ENCODE measurements at places on chromosomes 7 and 10.
A peak's percentile ranks its signal among the peaks of the same experiment; 100 is the strongest.

- H3K36me3 ChIP-seq, result peaks cover 96% of the 10 kb centered on the region
- peaks cover 2% of the 10 kb centered on the region for H3K4me1 ChIP-seq
- H3K27ac ChIP-seq, result no peak overlapping the region
- H3K4me3 ChIP-seq, result no peak overlapping the region
These were observed 53.5 kb downstream of the SND1 start for GRCh38 chr7:127705461-127705959.

DNA sequence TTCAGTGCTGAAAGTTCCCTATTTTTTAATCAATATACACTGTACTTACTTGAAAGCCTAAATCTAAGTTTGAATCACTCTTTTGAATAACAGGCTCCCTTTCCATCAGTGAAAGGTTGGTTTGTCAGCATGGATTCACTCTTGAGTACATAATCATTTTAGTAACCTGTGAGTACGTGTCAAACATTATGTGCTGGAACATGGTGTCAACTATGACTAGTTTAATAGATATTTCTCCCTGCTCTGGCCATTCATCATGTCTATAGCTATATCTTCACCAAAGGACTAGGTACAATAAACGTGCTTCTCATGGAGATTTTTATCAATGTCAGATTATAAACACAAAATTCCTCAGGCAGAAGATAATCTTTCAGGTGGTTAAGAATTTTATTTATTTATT, 61.7 kb upstream of the MDFIC start:
- DNase-seq, result no peak
- no peak overlapping the region for H3K4me3 ChIP-seq
- H3K36me3 ChIP-seq, result no peaks in the 10 kb centered on the region
- no peaks in the 10 kb centered on the region for H3K27me3 ChIP-seq
- no peak overlapping the region for H3K27ac ChIP-seq

DNA sequence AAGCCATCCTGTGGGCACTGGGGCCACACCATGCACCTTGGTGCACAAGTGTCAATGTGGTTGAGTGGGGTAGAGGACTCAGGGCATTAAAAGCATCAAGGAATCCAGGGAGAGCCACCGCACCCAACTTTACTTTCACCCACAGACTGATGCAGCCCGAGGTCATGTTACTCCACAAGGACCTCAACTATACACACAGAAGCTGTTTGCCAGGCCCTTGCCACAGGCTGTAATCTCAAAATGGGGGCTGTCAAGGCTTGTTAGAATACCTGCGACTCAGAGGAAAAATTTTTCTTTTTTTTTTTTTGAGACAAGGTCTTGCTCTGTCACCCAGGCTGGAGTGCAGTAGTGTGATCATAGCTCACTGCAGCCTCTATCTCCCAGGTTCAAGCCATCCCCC, 26.5 kb upstream of the KCTD7 start:
- H3K27me3 ChIP-seq, result no peaks in the 10 kb centered on the region
- DNase-seq, result no peak
- no peak overlapping the region for H3K4me3 ChIP-seq
- no peaks in the 10 kb centered on the region for H3K4me1 ChIP-seq
- H3K36me3 ChIP-seq, result no peaks in the 10 kb centered on the region

GRCh38 chr7:85641331-85641730, 454.5 kb upstream of the SEMA3D start:
- no peak overlapping the region for H3K4me3 ChIP-seq
- no peak for DNase-seq
- no peaks in the 10 kb centered on the region for H3K4me1 ChIP-seq
- no peaks in the 10 kb centered on the region for H3K36me3 ChIP-seq
- H3K27ac ChIP-seq, result no peak overlapping the region

- peaks cover 13% of the 10 kb centered on the region for H3K4me1 ChIP-seq
- no peak overlapping the region for H3K4me3 ChIP-seq
- DNase-seq, result no peak
- no peaks in the 10 kb centered on the region for H3K36me3 ChIP-seq
- H3K27ac ChIP-seq, result peak overlapping the region; percentile 71
- H3K27me3 ChIP-seq, result no peaks in the 10 kb centered on the region
These were observed 624.5 kb downstream of the PARD3 start for GRCh38 chr10:34190580-34190979.

DNA sequence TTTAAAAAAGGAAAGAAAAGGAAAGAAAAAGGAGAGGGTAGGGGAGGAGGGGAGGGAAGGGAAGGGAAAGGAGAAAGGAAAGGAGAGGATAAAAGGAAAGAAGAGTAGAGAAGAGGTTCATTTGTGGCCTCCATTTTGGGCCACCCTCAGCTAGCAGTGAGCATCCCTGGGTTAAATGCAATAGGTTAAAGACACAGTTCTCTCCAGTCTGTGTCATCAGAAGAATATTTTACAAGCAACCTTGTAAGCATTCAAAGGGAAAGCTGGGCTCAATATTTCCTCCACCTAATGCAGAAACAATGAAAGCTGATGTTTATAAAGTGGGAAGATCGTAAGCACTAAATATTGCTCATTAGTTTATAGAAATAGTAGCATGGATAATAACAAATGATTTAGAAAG, 219.1 kb upstream of the PITRM1 start:
- no peak overlapping the region for H3K27ac ChIP-seq
- H3K36me3 ChIP-seq, result no peaks in the 10 kb centered on the region
- DNase-seq, result no peak
- H3K4me1 ChIP-seq, result no peaks in the 10 kb centered on the region
- no peaks in the 10 kb centered on the region for H3K27me3 ChIP-seq

- no peak overlapping the region for H3K27ac ChIP-seq
- H3K36me3 ChIP-seq, result peaks cover 8% of the 10 kb centered on the region
- DNase-seq, result no peak
- peaks cover 6% of the 10 kb centered on the region for H3K4me1 ChIP-seq
- no peaks in the 10 kb centered on the region for H3K27me3 ChIP-seq
These were observed 44.3 kb upstream of the ZC3HAV1 start for GRCh38 chr7:139153832-139154231.

GRCh38 chr10:124802313-124802675, 675 bp downstream of the ABRAXAS2 start:
- H3K27ac ChIP-seq, result no peak overlapping the region
- peaks cover 5% of the 10 kb centered on the region for H3K36me3 ChIP-seq
- peak overlapping the region; percentile 99 for H3K4me3 ChIP-seq
- H3K4me1 ChIP-seq, result peaks cover 8% of the 10 kb centered on the region

DNA sequence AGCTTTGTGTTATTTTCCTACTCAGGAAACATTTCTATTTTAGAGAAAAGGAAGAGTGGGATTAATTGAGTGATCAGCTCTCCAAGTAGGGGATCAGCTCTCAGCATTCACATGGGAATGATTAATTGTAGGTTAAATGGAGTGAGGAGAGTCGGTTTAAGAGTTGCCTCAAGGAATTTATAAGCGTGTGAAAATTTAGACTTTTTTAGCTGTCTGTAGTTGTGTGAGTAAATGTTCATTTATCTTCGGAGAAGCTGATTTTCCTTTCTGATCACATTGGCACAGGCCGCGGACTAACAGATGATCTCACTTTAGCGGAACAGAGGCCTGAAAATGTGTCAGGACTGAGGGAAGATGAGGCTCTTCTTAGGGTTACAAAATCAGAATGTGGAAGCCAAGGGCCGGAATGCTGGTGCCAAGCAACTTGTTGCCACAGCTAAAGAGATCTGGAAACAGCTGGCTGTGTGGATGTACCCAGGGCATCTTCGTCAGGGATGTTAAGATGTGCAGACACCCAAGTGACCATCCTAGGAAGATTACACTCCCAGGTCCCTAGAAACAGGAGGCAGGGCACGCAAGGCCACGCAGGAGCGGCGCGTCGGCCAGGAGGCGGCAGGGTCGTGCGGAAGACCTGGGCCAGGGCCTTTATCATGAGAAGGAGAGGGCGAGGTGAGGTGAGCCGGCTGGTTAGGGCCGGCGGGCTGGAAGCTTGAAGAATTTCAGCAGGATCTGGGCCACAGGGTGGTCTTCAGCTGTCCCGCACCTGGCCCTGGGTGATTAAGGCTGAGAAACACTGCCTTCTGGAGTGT, 35.1 kb upstream of the TTYH3 start:
- no peak overlapping the region for H3K27ac ChIP-seq
- no peak overlapping the region for H3K4me3 ChIP-seq
- H3K27me3 ChIP-seq, result no peaks in the 10 kb centered on the region
- no peak for DNase-seq
- no peaks in the 10 kb centered on the region for H3K4me1 ChIP-seq
- H3K36me3 ChIP-seq, result peaks cover 25% of the 10 kb centered on the region

- H3K27ac ChIP-seq, result no peak overlapping the region
- no peaks in the 10 kb centered on the region for H3K36me3 ChIP-seq
- no peaks in the 10 kb centered on the region for H3K27me3 ChIP-seq
- no peak overlapping the region for H3K4me3 ChIP-seq
- H3K4me1 ChIP-seq, result no peaks in the 10 kb centered on the region
- peak; percentile 56 for DNase-seq
These were observed 9.0 kb upstream of the SLC13A1 start for GRCh38 chr7:123208793-123209192.

GRCh38 chr10:117933036-117933435, 113.7 kb downstream of the RAB11FIP2 start:
- H3K4me1 ChIP-seq, result no peaks in the 10 kb centered on the region
- DNase-seq, result no peak
- no peak overlapping the region for H3K4me3 ChIP-seq
- no peaks in the 10 kb centered on the region for H3K36me3 ChIP-seq
- H3K27ac ChIP-seq, result no peak overlapping the region
- H3K27me3 ChIP-seq, result no peaks in the 10 kb centered on the region

DNA sequence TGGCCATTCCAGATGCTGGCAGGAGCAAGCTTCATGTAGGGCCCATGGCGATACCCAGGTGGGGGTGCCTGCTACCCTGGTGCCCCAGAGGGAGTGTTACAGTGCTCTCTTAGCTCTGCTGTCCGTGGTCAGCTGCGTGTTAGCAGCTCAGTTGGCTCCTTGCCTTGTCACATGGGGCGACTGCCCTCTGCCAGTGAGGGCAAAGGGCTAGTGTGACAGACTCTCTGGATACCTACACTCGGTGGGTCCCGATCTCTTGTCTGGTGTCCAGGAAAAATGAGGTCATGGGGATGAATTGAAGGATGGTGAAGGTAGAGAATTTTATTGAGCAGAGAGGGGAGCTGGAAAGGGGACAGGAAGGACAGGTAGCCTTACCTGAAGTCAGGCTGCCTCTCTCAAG, 152.2 kb downstream of the CYP26A1 start:
- no peaks in the 10 kb centered on the region for H3K36me3 ChIP-seq
- DNase-seq, result no peak
- no peak overlapping the region for H3K27ac ChIP-seq
- H3K27me3 ChIP-seq, result no peaks in the 10 kb centered on the region
- H3K4me3 ChIP-seq, result no peak overlapping the region

GRCh38 chr10:125999694-126000093, 103.3 kb downstream of the FANK1 start:
- no peaks in the 10 kb centered on the region for H3K27me3 ChIP-seq
- DNase-seq, result no peak
- no peaks in the 10 kb centered on the region for H3K36me3 ChIP-seq
- no peaks in the 10 kb centered on the region for H3K4me1 ChIP-seq
- H3K4me3 ChIP-seq, result no peak overlapping the region

GRCh38 chr10:69241575-69241974, 21.4 kb downstream of the HKDC1 start:
- H3K27ac ChIP-seq, result no peak overlapping the region
- H3K27me3 ChIP-seq, result no peaks in the 10 kb centered on the region
- no peak for DNase-seq
- no peak overlapping the region for H3K4me3 ChIP-seq
- no peaks in the 10 kb centered on the region for H3K4me1 ChIP-seq

GRCh38 chr7:28641752-28642545, 229.6 kb downstream of the CREB5 start:
- no peaks in the 10 kb centered on the region for H3K36me3 ChIP-seq
- H3K27ac ChIP-seq, result no peak overlapping the region
- H3K4me1 ChIP-seq, result no peaks in the 10 kb centered on the region

GRCh38 chr10:662686-663465, 26.6 kb downstream of the DIP2C start:
- no peaks in the 10 kb centered on the region for H3K27me3 ChIP-seq
- H3K4me3 ChIP-seq, result no peak overlapping the region

DNA sequence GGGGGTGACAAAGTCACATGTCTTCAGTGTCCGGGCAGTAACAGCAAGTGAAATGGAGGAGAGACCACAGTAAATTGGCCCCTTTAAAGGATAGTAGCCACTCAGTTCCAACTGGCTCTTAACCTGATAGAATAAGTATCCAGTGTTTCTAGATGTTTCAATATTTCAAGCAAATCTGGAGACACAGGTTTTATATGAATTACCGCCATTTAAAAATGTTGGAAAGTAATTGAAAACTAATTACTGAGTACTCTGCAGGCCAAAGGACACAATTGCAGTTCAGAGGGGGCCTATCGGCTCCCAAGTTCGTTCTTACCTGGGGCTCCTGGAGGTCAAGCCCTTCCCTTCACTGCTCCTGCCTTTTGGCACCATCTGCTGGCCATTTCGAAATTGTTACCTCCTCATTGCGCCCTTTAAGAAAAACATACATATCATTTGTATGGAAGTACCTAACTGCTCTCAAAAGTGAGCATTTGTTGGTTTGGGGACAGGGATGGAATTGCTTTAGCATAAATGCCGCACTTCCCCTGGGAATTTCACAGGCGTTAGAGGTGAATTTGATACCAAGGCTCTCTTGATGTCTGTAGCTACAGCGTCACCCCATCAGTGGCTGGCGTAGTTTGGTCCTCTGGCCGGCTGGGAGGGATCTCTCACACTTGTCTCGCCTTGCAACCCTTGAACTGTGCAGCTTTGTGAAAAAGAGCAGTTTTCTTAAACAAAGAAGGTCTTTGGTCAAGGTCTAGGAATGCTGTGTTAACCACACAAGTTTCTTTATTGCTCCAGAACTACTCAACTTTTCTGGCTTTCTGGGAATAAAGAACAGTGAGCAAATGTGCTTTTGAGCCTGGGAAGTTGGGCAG, 220.0 kb downstream of the ARHGAP21 start:
- no peaks in the 10 kb centered on the region for H3K27me3 ChIP-seq
- no peaks in the 10 kb centered on the region for H3K4me1 ChIP-seq
- peaks cover 28% of the 10 kb centered on the region for H3K36me3 ChIP-seq
- no peak overlapping the region for H3K27ac ChIP-seq

DNA sequence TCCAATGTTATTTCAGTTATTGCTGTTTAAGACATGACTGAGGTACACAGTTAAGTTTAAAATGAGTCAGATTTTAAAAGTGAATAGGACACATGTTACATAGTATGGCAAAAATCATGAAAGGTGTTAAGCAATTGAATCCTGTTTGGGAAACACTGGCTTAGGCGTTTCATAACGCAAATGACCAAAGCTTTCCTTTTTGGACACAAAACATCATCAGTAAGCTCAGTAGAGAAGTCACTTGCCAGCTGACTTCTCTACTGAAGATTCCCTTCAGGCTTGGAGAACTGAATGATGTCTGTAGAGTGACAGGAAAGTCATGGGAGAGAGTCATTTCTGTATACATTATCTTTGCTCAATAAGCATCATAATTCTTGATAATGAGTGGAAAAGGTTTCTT, 64.4 kb upstream of the RSBN1L start:
- no peak overlapping the region for H3K27ac ChIP-seq
- H3K27me3 ChIP-seq, result no peaks in the 10 kb centered on the region
- H3K36me3 ChIP-seq, result peaks cover 95% of the 10 kb centered on the region

DNA sequence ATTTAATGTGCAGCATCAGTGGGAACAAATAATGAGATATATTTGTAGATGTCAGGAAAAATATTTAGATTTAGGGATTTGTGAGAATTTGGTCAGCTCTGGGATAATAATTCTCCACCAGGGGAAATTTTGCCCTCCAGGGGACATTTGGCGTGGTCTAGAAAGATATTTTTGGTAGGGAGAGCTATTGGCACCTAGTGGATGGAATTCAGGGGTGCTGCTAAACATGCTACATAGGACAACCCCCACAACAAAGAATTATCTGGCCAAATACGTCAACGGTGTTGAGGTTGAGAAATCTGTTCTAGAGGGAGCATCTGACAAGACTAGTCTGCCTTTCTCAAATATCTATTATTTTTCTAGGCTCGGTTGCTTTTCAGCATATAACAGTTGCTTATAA, 2.1 kb downstream of the ADK start:
- H3K4me3 ChIP-seq, result peak overlapping the region; percentile 99
- H3K27me3 ChIP-seq, result no peaks in the 10 kb centered on the region
- H3K27ac ChIP-seq, result no peak overlapping the region
- peaks cover under 1% of the 10 kb centered on the region for H3K36me3 ChIP-seq
- no peak for DNase-seq
